A172 (cell line): ENCODE measurements at places on chromosomes 3 and 15. TPM values are rescaled to one million over a fixed set of nuclear protein-coding genes. Genes with fewer than 3 reads are reported as not detected.
A peak's percentile ranks its signal among the peaks of the same experiment; 100 is the strongest.

CEMIP gene
- 7.3 and 18.1 TPM in 2 replicates for total RNA-seq

TGM5 gene
- 0.14 TPM in 1 of 2 replicates, not detected in the other for total RNA-seq

SKOR1 gene
- not detected in 2 replicates for total RNA-seq

- DNase-seq: no peak
These were observed 110.2 kb downstream of the ADCY5 start for GRCh38 chr3:123338620-123339061.

DNA sequence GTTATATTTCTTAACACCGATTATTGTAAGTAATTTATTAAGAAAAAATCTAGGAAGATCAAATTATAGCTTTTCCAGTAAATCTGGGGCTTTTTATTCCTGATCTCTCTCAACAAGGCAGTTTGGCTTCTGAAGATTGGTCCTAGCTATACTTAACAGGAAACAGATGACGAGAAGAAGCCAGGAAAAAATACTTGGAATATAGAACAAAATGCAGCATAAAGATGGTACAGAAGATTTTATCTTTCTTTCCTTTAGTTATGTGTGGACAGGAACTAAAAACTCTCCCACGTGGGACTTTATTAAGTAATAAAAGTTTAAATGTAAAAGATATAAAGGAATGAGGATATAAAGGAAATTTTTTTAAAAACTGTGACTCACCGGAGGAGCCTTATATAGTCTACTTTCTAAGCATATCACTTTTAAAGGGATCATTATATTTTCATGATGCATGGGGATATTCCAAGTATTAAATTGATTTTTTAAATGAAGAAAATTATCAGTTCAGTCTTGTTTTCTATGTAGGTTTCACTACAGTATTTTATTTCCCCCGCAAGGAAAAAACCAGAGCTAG is 8.2 kb downstream of the B3GNT5 start:
- DNase-seq: no peak

DNA sequence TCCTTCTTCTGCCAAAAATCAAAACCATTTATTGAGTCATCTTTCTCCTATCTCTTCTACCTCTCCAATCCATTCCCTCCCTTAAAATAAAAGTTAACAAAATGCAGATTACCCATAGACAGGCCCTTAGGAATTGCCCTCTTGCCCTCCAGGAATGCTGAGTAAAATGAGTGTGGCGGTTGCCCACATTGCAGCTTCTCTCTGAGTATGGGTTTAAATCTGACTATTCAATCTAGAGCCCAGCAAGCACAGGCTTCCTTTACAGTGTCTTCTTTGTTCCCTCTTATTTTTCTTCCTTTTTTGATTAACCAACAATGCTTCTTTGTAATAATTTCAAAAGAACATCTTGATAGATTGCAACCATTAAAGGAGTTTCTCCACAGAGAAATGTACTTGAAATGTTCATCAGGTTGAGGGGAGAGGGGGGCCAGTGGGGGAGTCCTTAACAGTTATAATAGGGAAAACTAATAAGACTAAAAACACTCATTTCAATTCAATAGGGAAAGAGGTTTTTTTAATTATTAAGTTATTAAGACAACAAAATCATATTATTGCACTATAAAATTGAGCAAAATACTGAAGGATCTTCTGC is 135.3 kb upstream of the LMCD1 start:
- DNase-seq: no peak

GRCh38 chr3:20729185-20729584 is 543.2 kb upstream of the SGO1 start:
- DNase-seq: no peak

- no peak for DNase-seq
These were observed 55.9 kb downstream of the ALCAM start for GRCh38 chr3:105422645-105423044.

DNA sequence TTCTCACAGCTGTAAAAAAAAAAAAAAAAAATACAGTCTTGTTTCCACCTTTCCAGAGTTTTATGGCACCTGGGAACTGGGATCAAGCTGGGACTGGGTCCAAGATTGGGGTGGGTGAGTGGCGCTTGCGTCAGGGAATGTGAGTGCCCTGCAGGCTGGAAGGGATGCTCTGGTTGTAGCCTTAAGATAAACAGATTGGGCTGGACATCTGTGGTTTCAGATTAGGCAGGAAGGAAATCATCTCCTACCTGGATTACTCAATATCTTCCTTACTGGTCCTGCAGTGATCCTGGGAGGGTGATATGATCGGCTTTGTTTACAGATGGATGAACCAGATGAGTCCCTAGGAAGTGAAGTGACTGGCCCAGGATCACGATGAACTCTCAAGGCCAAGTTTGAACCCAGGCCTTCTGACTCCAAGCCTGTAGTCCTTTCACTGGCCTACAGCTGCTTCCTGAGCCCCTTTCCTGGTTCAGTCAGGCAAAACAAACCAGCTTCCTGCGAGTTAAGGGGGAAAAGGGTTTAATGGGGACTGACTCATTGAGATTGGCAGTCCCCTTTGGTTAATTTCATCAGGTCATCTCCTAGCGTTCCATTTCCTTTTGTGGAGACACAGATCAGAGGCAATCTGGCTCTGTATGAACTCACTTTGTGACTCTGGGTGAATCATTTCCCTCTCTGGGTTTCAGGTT is 179.8 kb downstream of the THSD4 start:
- DNase-seq: peak; percentile 99

DNA sequence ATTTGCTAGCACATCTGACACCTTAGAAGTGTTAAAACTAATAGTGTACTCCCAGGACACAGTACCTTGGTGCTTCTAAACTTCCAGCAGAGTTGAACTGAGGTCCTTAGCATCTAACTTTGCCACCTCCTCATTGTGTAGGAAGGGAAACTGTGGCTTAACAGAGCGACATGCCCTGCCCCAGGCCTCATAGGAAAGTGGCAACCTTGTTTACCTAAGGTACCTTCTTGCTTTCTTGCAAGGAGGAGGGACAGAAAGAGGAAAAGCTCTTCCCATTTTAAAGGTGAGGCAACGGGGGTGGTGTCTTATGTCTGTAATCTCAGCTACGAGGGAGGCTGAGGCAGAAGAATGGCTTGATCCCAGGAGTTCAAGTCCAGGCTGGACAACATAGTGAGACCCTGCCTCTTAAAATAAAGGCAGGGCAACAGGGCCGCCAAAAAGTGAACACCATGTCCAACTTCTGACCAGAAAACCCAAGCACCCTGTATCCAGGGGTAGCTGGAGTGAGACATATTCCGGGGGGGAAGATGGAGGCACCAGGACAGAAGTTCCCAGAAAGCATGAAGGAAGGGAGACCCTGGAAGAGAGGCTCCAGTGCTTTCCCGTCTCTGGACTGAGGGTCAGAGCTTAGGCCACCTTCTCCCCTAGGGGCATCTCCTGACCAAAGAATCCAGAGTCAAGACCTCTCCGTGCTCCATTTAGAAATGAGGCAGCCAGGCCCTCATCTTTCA is 540 bp upstream of the KLHL40 start:
- no peak for DNase-seq

- peak; percentile 73 for DNase-seq
These were observed 5.5 kb downstream of the B4GALT4 start for GRCh38 chr3:119235151-119235550.

- DNase-seq: no peak
These were observed 20.7 kb downstream of the MAP1A start for GRCh38 chr15:43538091-43538490.

- DNase-seq: no peak
These were observed 71.2 kb downstream of the DGKG start for GRCh38 chr3:186290796-186291195.

GRCh38 chr3:169578381-169579024 is 85.0 kb downstream of the MECOM start:
- no peak for DNase-seq

GRCh38 chr15:68598171-68599152 is 19.7 kb downstream of the CORO2B start:
- no peak for DNase-seq

GRCh38 chr15:70480196-70480856 is 283.0 kb downstream of the UACA start:
- no peak for DNase-seq
